ENCODE measurements at places on chromosomes 5 and 9.

- H3K27ac ChIP-seq: no peak overlapping the region
- no peak for DNase-seq
- H3K4me1 ChIP-seq: no peaks in the 10 kb centered on the region
Measured at GRCh38 chr9:119880361-119880760, 511.1 kb upstream of the BRINP1 start.

- no peak overlapping the region for H3K4me3 ChIP-seq
- DNase-seq: no peak
- no peaks in the 10 kb centered on the region for H3K36me3 ChIP-seq
- H3K27ac ChIP-seq: no peak overlapping the region
Measured at GRCh38 chr9:137383784-137384756, 38.9 kb downstream of the EXD3 start.

DNA sequence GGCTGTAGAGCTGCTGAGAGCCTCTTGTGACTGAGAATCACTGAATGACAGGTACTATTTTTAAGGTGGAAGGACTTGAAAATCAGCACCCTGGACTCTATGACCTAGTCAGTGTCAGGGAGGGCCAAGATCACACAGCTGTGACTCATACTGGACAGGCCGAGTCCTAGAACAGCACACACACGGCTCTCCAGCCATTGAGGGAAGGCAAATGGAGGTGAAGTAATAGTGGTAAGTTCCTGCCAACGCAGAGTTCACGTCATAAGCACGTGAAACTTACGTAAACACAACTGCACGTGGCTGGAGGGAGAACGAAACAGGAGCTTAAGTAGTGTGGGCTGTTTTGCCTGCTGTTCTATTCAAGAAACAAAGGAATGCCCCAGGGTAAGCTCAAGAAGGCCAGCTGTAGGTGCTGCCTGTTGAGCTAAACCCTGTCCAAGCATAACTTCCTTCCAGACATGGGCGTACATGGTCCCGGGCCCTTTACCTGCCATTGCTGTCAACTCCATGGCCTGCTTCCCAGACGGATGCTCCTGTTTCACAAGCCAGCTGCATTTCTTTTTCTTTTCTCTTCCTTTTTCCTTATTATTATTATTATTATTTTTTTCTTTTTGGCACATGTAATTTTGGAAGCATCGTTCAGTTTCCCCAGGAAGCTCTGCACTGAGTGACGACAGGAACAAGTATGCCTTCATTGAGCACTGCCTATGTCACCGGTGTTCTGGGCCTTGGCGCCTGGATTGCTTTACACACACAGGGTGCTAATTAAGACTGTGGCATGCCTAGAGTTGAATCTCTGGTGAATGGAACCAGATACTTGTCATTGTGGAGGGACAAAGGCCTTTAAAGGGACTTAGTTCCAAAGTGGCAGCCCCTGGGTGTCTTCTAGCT is 10.2 kb upstream of the LCP2 start:
- DNase-seq: peak; percentile 39
- no peaks in the 10 kb centered on the region for H3K4me1 ChIP-seq
- no peaks in the 10 kb centered on the region for H3K27me3 ChIP-seq
- H3K4me3 ChIP-seq: no peak overlapping the region

DNA sequence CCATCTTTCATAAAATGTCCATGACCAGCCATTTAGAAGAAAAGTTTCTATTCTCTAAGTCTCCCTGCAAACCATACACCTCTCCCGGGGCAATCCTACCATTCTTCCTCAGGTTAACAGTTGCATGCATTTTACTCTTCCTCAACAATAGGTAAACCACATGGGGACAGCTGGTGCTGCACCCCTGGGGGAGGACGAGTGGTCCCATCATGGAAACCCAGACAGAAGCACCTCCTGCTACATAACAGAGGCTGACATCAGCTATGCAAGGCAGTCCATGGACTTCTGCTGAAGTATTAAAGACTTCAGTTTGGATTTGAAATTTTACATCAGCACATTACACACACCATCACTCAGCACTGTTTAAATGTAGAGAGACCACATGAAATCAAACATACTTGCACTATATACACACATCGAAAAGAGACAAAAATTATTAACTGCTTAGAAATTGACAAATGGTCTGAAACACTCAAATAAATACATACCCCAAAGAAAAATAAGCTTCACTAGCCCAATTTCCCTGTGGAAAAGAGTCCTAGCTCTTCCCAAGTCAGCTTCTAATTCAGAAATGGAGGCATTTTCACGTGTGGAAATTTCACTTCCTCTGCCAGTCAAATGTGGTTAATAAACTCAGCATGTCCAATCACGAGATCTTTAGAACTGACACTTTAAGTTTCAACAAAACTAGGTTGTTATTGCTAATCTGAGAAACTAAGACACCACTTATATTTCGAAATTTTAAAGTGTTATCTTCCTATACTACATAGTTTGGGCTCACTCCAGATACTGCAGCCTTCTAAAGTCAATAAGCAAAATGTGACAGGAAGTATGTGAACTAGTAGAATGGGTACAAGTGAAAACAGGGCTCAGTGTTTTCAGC is 173.4 kb downstream of the ROR2 start:
- H3K36me3 ChIP-seq: no peaks in the 10 kb centered on the region
- no peak overlapping the region for H3K4me3 ChIP-seq
- DNase-seq: peak; percentile 3
- H3K27ac ChIP-seq: no peak overlapping the region
- H3K27me3 ChIP-seq: no peaks in the 10 kb centered on the region

DNA sequence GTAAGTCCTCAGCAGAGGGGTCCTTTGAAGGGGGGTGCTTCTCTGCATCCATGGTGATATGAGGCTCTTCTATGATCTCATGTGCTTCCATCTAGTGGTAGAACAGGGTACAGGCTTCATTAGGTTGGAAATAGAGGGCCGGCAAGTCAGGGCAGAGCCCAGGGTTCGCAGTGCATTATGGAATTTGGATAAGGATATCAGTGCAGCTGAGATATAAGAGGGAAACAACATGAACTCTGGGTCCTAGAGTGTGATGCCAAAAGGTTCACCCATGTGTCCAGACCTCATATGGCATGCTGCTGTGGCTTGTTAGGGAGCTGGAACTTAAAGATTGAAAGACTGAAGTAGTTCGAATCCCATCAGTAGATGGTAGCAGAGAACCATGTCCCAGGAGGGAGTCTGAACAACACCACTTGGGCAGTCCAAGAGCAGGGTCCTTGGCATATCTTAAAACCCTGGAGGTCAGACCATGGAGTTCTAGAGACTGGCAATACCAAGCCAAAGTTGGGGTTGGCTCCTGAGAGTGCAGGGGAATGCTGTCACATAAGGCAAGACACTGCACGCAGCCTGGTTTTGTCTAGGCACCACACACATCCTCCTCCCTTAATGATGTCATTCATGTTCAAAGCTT is 2.3 kb downstream of the FAM221B start:
- H3K4me3 ChIP-seq: no peak overlapping the region
- H3K27ac ChIP-seq: no peak overlapping the region
- no peaks in the 10 kb centered on the region for H3K36me3 ChIP-seq
- no peaks in the 10 kb centered on the region for H3K27me3 ChIP-seq
